ENCODE measurements at places on chromosomes 6 and 20.

- DNase-seq: no peak
Measured at GRCh38 chr6:125270380-125270779, 31.4 kb downstream of the HDDC2 start.

DNA sequence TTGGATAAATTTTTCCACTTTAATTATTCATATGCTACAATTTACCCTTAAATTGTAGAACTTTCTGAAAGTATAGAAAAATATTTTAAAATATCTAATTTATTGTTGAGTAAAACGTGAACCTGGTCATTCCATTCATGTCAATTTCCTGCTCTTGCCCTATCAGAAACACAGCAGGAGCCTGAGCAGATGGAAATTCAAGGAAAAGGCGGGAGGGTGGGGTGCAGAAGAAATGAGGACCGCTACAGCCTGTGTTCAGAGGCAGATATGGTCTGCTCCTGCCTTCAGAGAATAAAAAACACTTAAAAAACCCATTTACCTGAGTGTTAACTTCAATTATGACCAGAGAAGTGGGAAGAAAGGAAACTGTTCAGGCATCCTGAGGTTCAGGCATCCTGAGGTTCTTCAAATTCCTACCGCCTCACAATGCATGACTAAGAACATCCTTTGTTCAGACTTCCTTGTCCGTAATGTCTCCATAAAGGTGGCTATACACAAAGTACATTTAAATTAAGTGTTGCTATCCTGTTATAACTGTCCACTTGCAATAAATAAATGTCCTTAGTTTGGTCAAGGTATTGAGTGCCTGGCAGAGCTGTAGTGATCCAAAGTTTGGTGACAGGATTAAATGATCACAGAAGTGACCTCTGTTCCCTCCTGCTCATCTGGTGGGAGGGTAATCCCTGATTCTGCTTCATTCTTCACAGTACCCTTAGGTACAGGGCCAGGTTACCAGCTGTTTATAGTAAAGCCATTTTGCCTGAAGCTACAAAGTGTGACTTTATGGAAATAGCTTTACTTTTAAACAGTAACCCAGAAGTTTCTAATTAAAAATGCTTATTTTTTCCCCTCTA is 109.1 kb downstream of the MAN1A1 start:
- no peak for DNase-seq

DNA sequence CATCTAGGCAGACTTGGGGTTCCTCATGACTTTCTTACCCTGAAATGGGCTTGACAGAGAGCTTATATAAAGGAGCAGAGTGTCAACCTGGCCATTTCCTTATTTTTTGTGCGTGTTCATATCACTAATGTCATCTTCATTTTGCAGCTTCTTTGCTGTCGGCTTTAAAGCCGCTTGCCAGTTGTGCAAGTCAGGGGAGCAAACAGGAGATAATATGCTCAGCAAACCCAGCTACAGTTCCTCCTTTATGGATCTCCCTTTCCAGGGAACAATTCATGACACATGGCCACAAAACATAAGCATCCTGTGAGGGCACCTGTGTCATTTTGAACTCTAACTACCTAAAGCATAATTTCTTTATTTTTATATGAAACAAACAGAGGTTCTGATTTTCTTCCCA is 6.5 kb upstream of the TUBB2B start:
- no peak for DNase-seq

DNA sequence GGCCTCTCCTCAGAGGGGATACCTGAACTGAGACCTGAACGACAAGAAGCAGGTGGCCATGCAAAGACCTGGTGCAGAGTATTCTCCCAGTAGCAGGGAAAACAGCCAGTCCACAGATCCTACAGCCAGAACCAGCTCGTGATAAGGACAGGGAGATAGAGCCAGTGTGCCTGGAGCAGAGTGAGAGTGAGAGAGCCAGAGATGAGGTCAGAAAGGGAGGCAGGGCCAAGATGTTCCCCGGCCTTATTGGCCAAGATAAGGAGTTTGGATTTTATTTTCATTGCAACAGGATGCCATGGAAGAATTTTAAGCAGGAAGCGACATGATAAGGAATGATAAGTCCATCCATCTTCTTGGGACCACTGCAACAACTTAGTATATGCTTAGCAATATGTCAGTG is 111.8 kb downstream of the UBE3D start:
- no peak for DNase-seq

GRCh38 chr20:13492001-13492481 is 146.7 kb downstream of the TASP1 start:
- no peak for DNase-seq

- no peak for DNase-seq
Measured at GRCh38 chr6:3524456-3524855, 67.6 kb upstream of the SLC22A23 start.

DNA sequence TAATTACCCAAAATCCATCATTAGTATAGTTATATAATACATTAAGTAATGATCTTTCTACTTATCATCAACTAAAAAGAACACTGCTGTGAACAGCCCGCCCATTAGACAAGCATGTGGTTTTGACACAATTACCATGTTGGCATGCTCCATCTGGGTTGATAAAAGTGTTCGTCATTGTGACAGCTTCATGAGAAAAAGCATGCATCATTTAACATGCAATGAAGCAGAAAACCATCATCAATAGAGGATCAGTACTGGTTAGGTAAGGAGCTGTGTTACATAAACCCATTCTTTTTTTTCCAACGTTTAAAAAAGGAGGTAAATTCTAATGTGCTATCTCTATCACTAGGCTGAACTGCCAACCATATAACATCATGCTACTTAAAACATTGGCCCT is 101.9 kb downstream of the EPB41L2 start:
- DNase-seq: no peak

DNA sequence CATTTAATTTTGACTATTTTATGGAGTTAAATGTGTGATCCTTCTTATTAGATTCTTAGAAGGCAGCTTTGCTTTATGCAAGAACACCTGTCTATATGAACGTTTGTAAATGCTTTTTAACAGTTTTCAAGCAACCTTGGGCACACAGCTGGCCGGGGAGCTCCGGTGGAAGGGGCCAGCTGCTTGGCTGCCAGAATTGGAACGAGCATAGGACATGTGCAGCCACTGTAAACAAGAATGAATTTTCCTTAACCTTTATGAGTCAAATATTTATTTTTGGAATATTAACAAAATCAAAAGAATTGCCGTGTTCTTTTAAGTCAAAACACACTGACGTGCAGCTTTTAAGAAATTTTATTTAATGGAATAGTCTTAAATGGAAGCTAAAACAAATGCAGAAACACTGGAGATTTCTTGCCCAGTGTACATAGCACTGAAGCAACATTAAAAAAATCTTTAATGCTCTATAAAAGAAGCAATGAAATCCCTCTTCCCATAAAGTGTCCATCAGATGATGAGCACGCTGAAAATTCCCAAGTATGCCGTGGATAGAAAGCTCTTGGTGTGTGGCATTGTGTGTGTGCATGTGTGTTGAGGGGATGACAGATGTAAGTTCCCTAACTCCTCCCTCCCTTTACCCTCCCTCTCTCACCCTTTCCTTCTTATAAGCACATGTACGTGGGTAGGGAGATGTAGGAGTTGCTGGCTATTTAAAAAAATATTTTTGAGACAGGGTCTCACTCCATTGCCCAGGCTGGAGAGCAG is 208.9 kb upstream of the EXOC2 start:
- no peak for DNase-seq

GRCh38 chr6:152863618-152864326 is 113.2 kb downstream of the VIP start:
- DNase-seq: no peak

DNA sequence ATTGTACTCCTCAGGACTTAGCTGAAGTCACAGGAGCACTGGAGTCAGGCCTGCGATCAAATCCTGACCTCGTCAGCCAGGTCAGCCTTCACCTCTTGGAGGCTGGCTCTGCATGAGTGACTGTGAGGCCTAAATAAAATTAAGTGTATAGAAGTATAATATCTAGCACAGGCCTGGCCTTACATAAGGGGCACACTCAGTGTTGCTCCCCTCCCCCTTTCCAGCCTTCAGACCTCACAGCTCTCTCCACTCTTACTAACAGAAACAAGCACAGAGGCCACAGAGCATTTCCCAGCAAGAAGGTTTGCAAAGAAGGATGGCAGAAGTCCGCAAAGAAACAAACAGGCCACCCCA is 84.8 kb downstream of the TRERF1 start:
- no peak for DNase-seq

DNA sequence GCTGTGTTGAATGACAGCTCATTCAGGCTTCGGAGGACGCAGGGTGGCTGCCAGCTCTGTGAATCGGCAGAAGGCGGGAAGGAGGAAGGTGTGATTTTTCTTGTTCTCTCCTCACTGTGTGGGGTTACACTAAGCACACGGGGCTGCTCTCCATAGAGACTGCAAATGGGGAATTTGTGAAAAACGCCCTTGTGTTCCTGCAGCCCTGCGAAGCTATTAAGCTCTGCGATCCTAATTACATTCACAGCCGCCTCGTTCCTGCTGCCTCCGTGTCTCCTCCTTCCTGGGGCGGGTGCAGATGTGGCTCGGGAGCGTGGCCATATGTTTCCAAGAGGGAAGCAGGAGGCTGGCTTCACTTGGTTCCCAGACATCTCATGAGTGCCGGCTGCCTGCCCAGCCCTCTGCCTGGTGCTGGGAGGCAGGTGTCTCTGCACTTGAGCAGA is 124.0 kb downstream of the TOX2 start:
- DNase-seq: peak; percentile 59

DNA sequence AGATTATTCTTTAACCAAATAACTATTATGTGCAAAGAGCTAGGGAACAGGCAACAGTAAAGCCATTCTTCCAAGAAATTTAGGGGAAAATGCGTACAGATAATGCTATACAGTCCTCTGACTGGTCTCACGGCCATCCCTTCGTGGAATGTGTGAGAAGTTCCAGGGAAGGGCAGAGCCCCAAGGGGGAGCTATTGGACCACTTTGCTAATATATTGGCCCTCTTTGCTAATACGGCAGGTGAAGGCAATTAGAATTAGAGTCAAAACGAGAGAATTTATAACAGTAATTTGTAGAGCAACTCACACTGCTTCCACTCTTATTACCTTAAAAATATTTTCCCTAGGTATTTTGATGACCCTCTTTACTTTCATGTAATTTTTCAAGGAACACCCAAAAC is 140.4 kb downstream of the IMPG1 start:
- no peak for DNase-seq

- DNase-seq: no peak
Measured at GRCh38 chr20:13822459-13822858, 37.6 kb downstream of the NDUFAF5 start.

- no peak for DNase-seq
Measured at GRCh38 chr6:150425508-150425907, 56.7 kb downstream of the IYD start.

DNA sequence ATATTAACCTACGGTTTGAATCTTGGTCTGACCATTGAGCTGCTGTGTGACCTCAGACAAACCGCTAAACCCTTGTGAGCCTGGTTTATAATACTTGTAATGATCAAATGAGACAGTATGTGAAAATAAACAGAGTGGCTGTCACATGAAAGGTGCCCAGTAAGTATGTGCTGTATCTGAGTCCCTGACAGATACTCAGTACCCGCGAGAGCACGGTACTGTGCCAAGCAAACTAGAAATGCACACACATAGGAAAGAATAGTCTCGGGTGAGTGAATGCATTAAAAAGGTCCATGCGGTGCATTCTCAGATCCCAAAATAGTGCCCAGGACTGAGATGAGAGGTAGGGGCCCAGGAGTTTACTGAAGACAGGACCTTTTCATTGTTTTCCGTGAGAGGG is 93.3 kb downstream of the PPP1R14C start:
- no peak for DNase-seq

DNA sequence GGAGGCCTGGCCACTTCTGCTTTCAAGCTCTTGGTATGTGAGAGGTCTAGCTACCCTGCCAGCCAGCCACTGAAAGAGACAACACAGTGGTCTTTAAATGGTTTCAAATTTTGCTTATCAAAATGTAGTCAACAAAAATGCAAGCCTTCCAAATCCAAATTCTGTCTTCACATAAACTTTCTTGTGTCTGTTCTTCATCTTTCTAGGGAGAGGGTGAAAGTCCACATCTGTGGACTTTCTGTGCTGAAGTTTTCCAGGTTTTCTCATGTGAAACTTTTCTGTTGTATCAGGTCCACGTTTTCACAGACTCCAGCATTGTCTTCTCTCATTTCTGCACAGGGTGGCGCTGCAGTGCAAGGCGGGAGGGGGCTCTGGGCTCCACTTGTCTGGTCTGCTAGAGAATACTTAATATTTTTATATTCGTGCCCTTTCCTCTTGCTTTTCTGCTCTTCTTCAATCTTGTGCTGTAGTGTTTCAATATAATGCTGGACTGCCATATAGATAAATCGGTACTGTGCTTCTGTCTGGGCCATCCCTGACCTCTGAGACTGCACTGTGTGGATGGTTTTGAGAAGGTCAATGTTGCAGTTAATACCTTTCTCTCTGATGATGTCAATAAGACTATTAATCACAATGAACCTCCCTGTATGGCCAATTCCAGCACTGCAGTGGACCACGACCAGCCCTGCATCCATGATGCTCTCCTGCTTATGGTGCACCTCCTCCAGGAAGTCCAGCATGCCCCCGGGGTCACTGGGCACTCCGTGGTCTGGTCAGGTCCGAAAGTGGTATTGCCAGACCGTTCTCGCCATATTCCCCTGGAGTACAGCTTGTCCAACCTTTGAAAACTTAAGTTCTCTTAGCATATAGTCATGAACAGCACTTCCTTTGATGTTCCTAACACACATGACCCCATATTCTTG is 161.6 kb upstream of the TNFAIP3 start:
- no peak for DNase-seq

GRCh38 chr20:4813076-4813862 is 91.6 kb downstream of the PRND start:
- DNase-seq: no peak

GRCh38 chr6:106060167-106060566 is 26.0 kb upstream of the PRDM1 start:
- DNase-seq: no peak

GRCh38 chr6:163324688-163325389 is 89.7 kb upstream of the QKI start:
- DNase-seq: no peak

- no peak for DNase-seq
Measured at GRCh38 chr6:159983641-159984080, 14.8 kb downstream of the IGF2R start.

DNA sequence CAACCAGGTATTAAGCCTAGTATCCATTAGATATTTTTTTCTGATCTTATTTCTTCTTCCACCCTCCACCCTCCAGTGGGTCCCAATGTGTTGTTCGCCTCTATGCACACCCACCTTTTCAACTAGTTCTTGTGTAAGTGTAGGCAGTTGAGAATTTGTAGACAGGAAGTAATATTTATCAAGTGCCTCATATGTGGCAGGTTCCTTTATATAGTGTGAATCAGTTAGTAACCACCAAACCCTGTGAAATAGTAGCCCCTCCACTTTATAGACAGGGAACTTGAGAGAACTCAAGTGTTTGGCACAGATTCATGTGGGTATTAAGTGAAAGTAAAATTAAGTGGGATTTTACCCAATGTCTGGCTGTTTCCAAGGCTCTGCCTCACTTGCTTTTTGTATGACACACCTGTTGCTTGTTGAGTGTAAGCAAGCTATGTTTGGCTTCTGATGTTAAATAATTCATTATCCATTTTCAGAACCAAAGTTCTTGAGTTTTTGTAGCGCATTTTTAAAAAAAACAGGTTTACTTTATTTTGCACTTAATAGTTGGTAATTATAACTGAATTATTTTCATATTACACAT is 24.8 kb downstream of the AFDN start:
- DNase-seq: no peak

Measured in NCI-H1417 treated with DMSO at 0.1 percent for 48 hours (cell line).